ENCODE measurements at places on chromosomes 1 and 21. TPM values are rescaled to one million over a fixed set of nuclear protein-coding genes. Genes with fewer than 3 reads are reported as not detected.

Gene CLEC20A
- total RNA-seq, result 0.28 TPM

Gene IVL
- total RNA-seq, result 0.57 TPM

Gene ADCY10
- total RNA-seq, result 0.09 TPM

Gene PCBP3
- total RNA-seq, result 12.8 TPM
